GM19239 (cell line): ENCODE measurements at places on chromosomes 11 and 22.

- no peak for DNase-seq
These were observed 14.5 kb downstream of the NARS2 start for GRCh38 chr11:78560153-78560552.

- no peak for DNase-seq
These were observed 804 bp downstream of the ACER3 start for GRCh38 chr11:76861490-76861953.

DNA sequence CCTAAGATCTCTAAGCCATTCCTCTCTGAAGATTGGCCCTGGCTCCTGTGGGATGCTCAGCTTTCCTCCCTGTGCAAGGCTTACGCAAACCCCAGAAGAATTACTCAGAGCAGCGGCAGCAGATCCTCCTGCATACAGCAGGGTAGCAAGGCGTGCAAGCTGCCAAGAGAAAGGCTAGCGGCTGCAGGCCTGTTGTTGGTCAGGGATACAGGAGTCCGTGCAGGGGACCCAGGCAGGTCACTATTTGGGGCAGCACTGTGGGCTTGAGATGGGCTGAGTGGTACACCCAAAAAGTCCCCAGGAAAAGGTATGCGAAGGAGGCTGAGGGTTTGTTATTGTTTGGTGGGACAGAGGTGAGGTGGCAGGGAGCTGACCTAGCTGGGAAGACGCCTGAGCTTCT is 1.5 kb downstream of the GLB1L2 start:
- no peak for DNase-seq

DNA sequence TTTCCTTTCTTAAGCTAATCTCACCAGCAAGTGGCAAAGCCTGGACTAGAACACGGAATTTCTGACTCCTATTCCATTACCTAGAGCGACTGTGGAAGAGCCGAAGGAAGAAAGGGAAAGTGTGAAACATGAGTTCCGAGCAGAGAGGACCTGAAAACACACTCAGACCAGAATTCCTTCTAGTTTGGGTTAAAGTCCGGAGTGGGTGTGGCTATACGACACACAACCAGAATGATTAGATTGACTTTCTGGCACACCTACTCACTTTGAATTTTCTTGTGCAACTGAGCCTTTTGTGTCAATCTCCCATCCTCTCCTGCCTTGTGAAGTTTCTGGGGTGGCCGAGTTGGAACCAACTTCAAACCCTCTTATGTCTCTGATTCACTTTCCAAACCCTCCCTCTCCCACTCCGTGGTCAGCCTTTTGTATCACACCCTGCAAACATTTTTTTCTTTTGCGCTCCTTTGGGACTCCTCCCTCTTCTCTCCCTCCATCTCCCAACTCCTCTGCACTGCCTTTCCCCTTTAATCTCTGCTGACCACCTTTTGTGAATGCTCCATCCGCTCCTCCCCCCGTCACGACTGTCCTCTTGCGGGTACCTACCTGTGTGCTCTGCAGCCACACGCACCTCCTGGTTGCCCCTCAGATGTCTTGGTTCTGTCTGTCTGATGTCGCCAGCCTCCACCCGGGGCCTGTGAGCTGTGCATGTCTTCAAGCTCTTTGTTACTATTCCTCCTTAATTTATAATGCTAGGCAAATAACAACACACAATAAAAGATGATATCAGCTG is 86.3 kb upstream of the BLID start:
- DNase-seq: no peak

GRCh38 chr11:24422376-24422775 is 74.5 kb upstream of the LUZP2 start:
- DNase-seq: no peak
